ENCODE measurements at places on chromosomes 16 and 17.

DNA sequence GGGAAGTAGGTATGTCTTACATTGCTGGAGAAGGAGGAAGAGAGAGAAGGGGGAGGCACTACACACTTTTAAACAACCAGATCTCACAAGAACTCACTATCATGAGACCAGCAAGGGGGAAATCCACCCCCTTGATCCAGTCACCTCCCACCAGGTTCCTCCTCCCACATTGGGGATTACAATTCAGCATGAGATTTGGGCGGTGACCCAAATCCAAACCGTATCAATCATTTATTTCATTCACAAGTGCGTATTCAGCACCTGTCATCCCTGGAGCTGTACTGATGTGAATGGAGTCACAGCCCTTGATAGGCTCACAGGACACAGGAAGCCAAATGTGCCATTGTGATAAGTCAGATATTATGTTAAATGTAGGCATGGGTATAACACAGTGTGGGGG, 228.3 kb upstream of the HSBP1 start:
- no peaks in the 10 kb centered on the region for H3K36me3 ChIP-seq
- no peak overlapping the region for H3K4me3 ChIP-seq
- no peaks in the 10 kb centered on the region for H3K27me3 ChIP-seq
- no peaks in the 10 kb centered on the region for H3K4me1 ChIP-seq

GRCh38 chr16:9177861-9178260, 86.4 kb downstream of the HAPSTR1 start:
- no peaks in the 10 kb centered on the region for H3K27me3 ChIP-seq
- H3K4me1 ChIP-seq = no peaks in the 10 kb centered on the region
- no peaks in the 10 kb centered on the region for H3K36me3 ChIP-seq
- no peak for DNase-seq
- H3K27ac ChIP-seq = no peak overlapping the region
- H3K4me3 ChIP-seq = no peak overlapping the region

- no peak overlapping the region for H3K4me3 ChIP-seq
- H3K27ac ChIP-seq = peak overlapping the region; percentile 58
- H3K4me1 ChIP-seq = peaks cover 17% of the 10 kb centered on the region
- no peak for DNase-seq
Measured at GRCh38 chr17:5526821-5527598, 40.6 kb downstream of the MIS12 start.

GRCh38 chr16:63806794-63807506, 1314.9 kb downstream of the CDH11 start:
- H3K4me1 ChIP-seq = peaks cover 4% of the 10 kb centered on the region
- DNase-seq = no peak
- no peaks in the 10 kb centered on the region for H3K36me3 ChIP-seq
- H3K27ac ChIP-seq = no peak overlapping the region
- H3K27me3 ChIP-seq = no peaks in the 10 kb centered on the region
- no peak overlapping the region for H3K4me3 ChIP-seq

DNA sequence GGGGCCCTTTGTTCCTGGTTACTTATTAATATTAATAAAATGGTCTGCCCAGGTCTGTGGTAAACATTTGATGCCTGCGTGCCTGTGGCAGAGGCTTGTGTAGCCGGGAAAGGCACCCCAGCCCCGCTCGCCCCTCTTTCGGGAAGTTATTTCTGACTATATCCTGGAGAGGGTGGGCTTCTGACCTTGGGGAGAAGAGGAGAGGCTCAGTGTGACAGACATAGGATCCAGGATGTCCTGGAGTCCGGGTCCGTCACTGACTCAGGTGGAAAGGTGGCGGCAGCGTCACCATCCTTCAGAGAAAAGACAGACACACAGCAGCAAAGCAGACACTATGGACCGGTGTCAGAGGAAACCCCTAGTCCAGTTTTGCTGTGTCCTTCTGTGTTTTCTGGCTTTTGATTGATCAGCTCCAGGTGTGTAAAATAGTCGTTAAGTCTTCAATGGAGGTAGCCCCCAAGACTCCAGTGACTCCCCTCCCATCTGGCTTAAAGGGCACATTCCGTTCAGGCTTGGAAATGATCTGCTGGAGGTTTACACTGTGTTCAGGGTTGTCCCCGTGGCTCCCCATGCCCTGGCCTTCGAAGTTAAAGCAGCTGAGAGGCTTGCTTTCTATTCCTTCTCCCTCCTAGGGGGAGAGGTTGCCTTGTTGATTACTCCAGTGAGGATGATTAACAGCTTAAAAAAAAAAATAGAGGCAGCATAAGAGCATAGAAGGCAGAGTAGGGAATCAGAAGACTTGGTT, 81.6 kb downstream of the CCDC182 start:
- H3K4me3 ChIP-seq = peak overlapping the region; percentile 39
- DNase-seq = no peak
- H3K27me3 ChIP-seq = no peaks in the 10 kb centered on the region
- no peaks in the 10 kb centered on the region for H3K36me3 ChIP-seq
- peaks cover 55% of the 10 kb centered on the region for H3K4me1 ChIP-seq
- peak overlapping the region; percentile 89 for H3K27ac ChIP-seq

DNA sequence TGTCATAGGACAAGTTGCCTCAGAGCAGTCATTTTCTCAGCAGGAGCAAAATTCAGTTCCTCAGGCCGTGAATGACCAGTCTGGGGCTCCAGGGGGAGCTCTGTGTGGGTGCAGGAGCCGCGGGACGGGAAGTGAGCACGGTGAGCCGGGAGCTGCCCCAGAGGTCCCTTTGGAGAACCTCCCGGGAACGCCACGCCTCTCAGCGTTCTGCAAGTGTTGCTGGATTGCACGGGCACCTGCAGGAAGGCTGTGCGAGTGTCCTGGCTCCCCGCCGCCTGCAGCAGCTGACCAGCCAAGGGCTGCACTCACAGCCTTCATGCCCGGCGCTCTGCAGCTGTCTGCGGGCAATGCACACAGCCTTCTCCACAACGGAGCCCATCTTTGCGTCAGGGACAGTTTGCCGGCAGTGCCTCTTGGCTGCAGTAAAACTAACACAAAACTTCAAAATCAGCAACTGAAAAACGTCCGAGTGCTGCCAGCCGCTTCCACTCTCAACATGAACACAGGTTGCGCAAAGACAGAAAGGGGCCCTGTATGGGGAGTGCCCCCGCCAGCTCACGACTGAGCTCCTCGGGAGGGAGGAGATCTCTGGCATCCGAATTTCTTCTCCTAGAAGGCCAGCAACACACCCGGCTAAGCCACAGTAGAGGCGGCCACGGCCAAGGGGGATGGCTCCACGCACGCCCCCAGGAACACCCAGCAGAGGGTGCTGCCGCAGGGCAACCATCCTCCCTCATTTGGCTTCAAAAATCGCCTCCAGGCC, 16.0 kb downstream of the NDUFAF8 start:
- peaks cover 55% of the 10 kb centered on the region for H3K4me1 ChIP-seq
- peak overlapping the region; percentile 91 for H3K27ac ChIP-seq
- H3K4me3 ChIP-seq = peak overlapping the region; percentile 39
- H3K36me3 ChIP-seq = peaks cover 59% of the 10 kb centered on the region
- no peaks in the 10 kb centered on the region for H3K27me3 ChIP-seq

- peak overlapping the region; percentile 82 for H3K27ac ChIP-seq
- peak overlapping the region; percentile 41 for H3K4me3 ChIP-seq
- H3K27me3 ChIP-seq = no peaks in the 10 kb centered on the region
- H3K36me3 ChIP-seq = no peaks in the 10 kb centered on the region
- DNase-seq = no peak
- peaks cover 68% of the 10 kb centered on the region for H3K4me1 ChIP-seq
Measured at GRCh38 chr17:67490471-67490870, 113.4 kb downstream of the PITPNC1 start.

GRCh38 chr16:144797-145252, 6.4 kb upstream of the NPRL3 start:
- peaks cover 3% of the 10 kb centered on the region for H3K27me3 ChIP-seq
- no peaks in the 10 kb centered on the region for H3K36me3 ChIP-seq
- DNase-seq = no peak

GRCh38 chr17:6989779-6990178, 6.1 kb upstream of the ALOX12 start:
- H3K27me3 ChIP-seq = no peaks in the 10 kb centered on the region
- no peak for DNase-seq
- no peak overlapping the region for H3K27ac ChIP-seq

DNA sequence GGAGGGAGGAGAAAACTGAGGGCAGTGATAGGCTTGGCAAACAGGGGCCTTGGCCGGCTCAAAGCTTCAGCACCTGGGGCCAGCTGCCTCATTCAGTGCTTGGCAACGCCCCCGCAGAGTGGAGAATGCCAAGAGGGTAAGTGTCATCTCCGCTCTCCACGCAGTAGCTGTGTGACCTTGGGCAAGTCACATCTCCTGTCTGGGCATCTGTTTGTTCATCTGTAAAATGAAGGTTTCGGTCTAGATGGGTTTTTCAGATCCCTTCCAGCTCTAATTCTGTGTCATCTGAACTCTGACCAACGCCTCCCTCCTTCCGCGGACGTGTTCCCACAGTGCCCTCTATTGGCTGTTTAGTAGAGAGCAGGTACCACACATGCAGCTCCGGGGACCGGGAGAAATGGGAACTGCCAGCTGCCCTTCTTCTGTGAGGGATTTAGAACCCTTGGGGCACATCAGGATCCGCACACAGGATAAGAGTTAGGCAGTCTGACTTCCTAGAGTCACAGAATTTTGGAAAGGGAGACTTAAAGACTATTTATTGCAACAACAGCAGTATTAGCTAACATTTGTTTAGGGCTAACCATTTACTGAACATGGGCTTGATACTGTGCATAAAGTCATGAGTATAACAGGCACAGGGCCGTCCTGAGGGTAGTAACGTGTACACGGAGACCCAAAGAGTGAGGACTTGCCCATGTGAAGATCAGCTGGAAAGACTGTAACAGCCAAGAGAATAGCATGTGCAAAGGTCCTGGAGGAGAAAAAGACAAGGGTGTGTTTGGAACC, 26.8 kb downstream of the GP2 start:
- no peak overlapping the region for H3K27ac ChIP-seq
- H3K4me3 ChIP-seq = no peak overlapping the region
- no peaks in the 10 kb centered on the region for H3K4me1 ChIP-seq
- no peaks in the 10 kb centered on the region for H3K27me3 ChIP-seq
- no peak for DNase-seq

DNA sequence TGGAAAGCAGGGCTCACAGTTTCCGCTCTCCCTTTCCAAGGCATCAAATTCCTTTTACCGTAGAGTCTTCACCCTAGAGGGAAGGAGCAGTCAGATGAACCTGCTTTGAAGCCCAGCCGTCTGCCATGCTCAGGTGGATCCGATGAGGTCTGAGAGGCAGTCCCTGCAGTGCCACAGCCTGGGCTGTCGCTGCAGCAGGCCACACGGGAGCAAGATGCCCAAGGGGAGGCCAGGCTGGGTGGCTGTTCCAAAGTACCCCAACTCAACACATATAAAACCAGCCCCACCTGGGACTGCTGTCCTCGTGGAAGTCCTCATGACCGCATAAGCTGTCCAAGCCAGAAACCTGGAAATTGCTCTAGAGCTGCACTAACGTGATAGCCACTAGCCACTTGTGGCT, 4.9 kb upstream of the LIMD2 start:
- H3K4me1 ChIP-seq = peaks cover 27% of the 10 kb centered on the region
- H3K27ac ChIP-seq = no peak overlapping the region
- H3K27me3 ChIP-seq = no peaks in the 10 kb centered on the region
- H3K4me3 ChIP-seq = no peak overlapping the region

- no peaks in the 10 kb centered on the region for H3K27me3 ChIP-seq
- H3K4me1 ChIP-seq = peaks cover 77% of the 10 kb centered on the region
- no peak overlapping the region for H3K4me3 ChIP-seq
- H3K36me3 ChIP-seq = no peaks in the 10 kb centered on the region
Measured at GRCh38 chr17:81390873-81391255, 4.4 kb upstream of the BAHCC1 start.

DNA sequence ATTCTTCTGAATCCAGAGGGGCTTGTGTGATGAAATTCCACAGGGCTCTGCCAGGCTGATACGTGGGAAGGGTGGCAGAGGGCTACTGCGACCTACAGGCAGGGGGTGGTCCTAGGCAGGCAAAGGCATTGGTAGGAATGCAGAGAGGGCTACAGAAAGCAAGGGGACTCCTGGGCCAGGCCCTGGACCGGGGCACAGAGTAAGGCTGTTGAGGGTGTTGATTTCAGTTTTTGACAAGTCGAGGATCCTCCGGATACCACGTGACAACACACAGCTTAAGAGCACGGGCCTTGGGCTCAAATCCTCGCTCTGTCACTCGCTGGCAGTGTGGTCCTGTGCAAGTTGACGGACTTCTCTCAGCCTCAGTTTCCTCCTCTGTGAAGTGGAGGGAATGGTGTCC, 19.1 kb upstream of the DOC2B start:
- peaks cover 20% of the 10 kb centered on the region for H3K4me1 ChIP-seq
- no peak for DNase-seq
- H3K27me3 ChIP-seq = no peaks in the 10 kb centered on the region
- no peak overlapping the region for H3K4me3 ChIP-seq

GRCh38 chr17:62780269-62780668, 27.8 kb downstream of the MARCHF10 start:
- no peaks in the 10 kb centered on the region for H3K36me3 ChIP-seq
- no peak overlapping the region for H3K27ac ChIP-seq
- no peak for DNase-seq
- H3K4me3 ChIP-seq = no peak overlapping the region

DNA sequence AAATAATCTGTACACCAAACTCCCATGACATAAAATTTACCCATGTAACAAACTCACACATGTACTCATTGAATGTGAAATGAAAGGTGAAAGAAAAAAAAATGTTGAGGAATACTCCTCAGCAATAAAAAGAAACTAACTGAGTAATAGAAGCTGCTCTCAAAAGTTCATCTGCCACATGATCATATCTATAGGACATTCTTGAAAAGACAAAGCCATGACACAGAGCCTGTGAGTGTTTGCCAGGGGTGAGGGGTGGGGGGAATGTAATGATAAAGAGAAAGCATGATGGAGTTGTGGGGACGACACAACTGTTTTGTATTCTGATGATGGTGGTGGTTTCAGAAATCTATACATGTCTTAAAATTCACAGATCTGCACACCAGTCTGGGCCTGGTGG, 52.2 kb upstream of the TMC5 start:
- H3K4me3 ChIP-seq = no peak overlapping the region
- no peaks in the 10 kb centered on the region for H3K27me3 ChIP-seq
- no peaks in the 10 kb centered on the region for H3K4me1 ChIP-seq
- no peaks in the 10 kb centered on the region for H3K36me3 ChIP-seq
- H3K27ac ChIP-seq = no peak overlapping the region

- no peaks in the 10 kb centered on the region for H3K36me3 ChIP-seq
- H3K4me3 ChIP-seq = no peak overlapping the region
- H3K4me1 ChIP-seq = no peaks in the 10 kb centered on the region
- DNase-seq = peak; percentile 66
- no peak overlapping the region for H3K27ac ChIP-seq
- H3K27me3 ChIP-seq = no peaks in the 10 kb centered on the region
Measured at GRCh38 chr16:83870830-83871229, 28.1 kb upstream of the MLYCD start.

GRCh38 chr17:19390951-19391350, 4.0 kb upstream of the MFAP4 start:
- no peaks in the 10 kb centered on the region for H3K27me3 ChIP-seq
- no peak overlapping the region for H3K4me3 ChIP-seq
- peaks cover 67% of the 10 kb centered on the region for H3K4me1 ChIP-seq
- no peaks in the 10 kb centered on the region for H3K36me3 ChIP-seq
- DNase-seq = no peak

- no peaks in the 10 kb centered on the region for H3K36me3 ChIP-seq
- peaks cover 2% of the 10 kb centered on the region for H3K4me1 ChIP-seq
- no peak overlapping the region for H3K4me3 ChIP-seq
- no peak overlapping the region for H3K27ac ChIP-seq
Measured at GRCh38 chr17:17423656-17424055, 53.1 kb upstream of the MED9 start.

- no peaks in the 10 kb centered on the region for H3K27me3 ChIP-seq
- DNase-seq = no peak
- no peaks in the 10 kb centered on the region for H3K4me1 ChIP-seq
- no peak overlapping the region for H3K27ac ChIP-seq
Measured at GRCh38 chr16:85859818-85860125, 39.2 kb upstream of the IRF8 start.

- H3K36me3 ChIP-seq = peaks cover 98% of the 10 kb centered on the region
- no peak for DNase-seq
- H3K4me3 ChIP-seq = no peak overlapping the region
- H3K27me3 ChIP-seq = no peaks in the 10 kb centered on the region
Measured at GRCh38 chr17:80327518-80327917, 66.9 kb downstream of the RNF213 start.

Data from esophagus muscularis mucosa (tissue), 4 donors.